B cell (primary cell): ENCODE measurements at places on chromosomes 7 and 10. TPM values are rescaled to one million over a fixed set of nuclear protein-coding genes. Genes with fewer than 3 reads are reported as not detected.

DNA sequence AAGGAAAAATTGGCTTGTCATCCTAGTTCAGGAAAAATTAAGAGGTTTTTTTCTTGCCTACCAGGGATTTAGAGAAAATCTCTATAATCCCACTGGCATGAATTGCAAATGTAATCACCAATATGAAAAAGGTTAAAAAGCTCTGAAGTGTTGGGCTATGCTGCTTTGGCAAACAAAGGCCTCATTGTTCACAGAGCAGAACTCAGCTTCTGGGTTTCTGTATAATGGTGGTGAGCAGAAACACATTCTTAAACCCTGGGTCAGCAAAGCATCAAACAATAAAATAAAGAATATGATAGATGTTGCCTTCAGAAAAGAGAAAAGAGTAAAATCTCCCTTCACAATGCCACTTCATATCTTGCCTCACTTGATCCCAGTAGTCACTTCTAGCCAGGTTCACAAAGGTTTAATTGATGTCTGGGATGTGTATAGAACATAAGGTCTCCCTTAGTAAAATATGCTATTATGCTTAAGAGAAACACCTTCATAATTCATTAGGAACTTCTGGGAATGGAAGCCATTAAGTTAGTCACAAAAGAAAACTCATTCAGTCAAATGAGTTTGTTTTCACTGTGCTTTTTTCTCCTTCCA, 1255.5 kb upstream of the PHF14 start:
- H3K27me3 ChIP-seq: no peaks in the 10 kb centered on the region
- DNase-seq: no peak
- no peak overlapping the region for H3K4me3 ChIP-seq
- H3K4me1 ChIP-seq: no peaks in the 10 kb centered on the region
- H3K27ac ChIP-seq: no peak overlapping the region

GRCh38 chr7:99308461-99309074, 17.1 kb upstream of the ARPC1A start:
- H3K27me3 ChIP-seq: no peaks in the 10 kb centered on the region
- H3K36me3 ChIP-seq: no peaks in the 10 kb centered on the region
- DNase-seq: no peak
- no peak overlapping the region for H3K27ac ChIP-seq

Gene KLF14
- polyA plus RNA-seq: 0.25 and 0.30 TPM in 2 replicates

DNA sequence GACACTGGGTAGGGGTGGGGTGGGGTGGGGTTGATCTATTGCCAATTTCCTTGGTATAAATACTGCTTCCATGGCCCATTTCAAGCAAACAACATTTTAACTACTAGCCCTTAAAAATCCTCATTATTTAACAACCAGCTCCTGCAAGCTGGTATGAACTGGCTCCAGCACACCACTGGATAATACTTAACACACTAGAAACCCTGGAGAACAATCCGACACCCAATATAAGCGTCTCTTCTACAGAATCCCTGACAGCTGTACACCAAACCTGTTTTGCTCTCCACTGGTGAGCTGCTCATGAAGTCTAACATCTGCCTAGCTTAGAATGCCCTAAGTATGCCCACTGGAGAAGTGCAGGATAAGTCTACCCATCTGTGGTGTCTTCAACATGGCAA, 116.8 kb downstream of the HIPK2 start:
- H3K4me1 ChIP-seq: no peaks in the 10 kb centered on the region
- no peaks in the 10 kb centered on the region for H3K27me3 ChIP-seq
- DNase-seq: no peak
- no peak overlapping the region for H3K4me3 ChIP-seq
- H3K27ac ChIP-seq: no peak overlapping the region
- no peaks in the 10 kb centered on the region for H3K36me3 ChIP-seq

DNA sequence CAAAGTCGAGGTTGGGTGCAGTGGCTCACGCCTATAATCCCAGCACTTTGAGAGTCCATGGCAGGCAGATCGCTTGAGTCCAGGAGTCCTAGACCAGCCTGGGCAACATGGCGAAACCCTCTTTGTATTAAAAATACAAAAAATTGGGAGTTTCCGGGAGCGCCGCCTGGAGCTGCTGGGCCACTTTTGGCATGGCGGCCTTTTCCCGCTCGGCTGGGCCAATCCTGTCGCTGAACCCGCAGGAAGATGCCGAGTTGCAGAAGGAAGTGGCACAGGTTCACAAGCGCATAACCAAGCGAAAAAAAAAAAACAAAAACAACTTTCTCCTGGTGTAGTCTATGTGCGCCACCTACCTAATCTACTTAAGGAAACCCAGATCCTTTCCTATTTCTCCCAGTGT, 30.9 kb upstream of the MTPAP start:
- H3K36me3 ChIP-seq: no peaks in the 10 kb centered on the region
- H3K4me3 ChIP-seq: no peak overlapping the region
- no peak overlapping the region for H3K27ac ChIP-seq
- H3K27me3 ChIP-seq: no peaks in the 10 kb centered on the region
- no peak for DNase-seq
